Stimulated activated CD4-positive, alpha-beta T cell treated with anti-CD3 and anti-CD28 coated beads, Interleukin-12 subunit alpha, Interleukin-12 subunit beta, amount 100 ng/mL, for 48 hours (primary cell): ENCODE measurements at places on chromosomes 3 and 15.

- no peak for DNase-seq
Observed at GRCh38 chr3:197362081-197362480, 63.7 kb upstream of the DLG1 start.

DNA sequence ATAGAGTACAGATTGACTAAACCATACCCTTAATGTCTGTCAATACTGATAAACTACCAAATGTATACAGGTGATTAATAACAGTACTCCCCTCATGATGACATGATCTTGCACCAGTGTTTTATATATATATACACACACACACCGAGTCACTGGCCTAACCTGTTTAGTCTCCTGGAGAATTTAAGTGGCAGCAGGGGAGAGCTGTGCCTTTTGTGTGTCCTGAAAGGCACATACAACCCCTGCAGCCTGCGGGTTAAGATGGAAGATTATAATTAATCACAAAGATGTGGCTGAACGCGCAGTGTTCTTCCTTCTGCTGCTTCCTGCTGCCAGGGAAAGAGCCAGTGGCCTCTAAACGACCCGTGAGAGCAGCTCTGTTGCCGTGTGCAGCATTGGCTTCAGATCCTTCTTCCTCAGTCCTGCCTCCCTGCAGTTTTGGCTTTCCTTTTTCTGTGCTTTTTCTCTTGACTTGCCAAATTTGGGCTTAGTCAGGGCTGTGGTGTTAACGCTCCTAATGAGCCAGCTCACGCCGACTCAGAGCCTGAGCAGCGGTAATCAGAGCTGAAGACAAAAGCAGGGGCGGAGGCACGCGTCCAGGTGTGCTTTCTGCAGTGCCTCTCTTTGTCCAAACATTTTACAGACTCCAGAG, 42.5 kb upstream of the UBE3A start:
- DNase-seq: no peak

GRCh38 chr3:124685481-124685880, 44.8 kb upstream of the UMPS start:
- DNase-seq: no peak

DNA sequence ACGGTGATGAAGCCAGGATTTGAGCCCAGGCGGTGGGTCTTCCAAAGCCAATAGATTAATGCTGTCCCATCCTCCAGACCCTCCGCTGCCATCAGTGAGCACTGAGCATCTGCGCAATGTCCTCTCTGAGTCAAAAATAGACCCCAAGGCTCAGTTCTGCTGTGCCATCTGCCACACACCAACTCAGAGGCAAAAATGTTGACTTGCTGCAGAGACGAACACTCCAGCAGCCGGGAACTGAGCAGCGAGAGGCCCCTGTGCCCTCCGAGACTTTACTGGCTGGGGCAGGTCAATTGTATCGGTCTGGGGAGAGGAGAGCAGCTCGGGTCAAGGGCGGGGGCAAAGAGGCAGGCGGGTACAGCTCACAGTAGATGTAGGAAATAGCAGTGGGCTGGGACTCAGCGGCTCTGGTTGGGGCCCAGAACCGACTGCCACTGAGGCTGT, 41.5 kb upstream of the ATP2B2 start:
- no peak for DNase-seq

GRCh38 chr15:76951220-76951619, 19.7 kb downstream of the RCN2 start:
- DNase-seq: no peak

DNA sequence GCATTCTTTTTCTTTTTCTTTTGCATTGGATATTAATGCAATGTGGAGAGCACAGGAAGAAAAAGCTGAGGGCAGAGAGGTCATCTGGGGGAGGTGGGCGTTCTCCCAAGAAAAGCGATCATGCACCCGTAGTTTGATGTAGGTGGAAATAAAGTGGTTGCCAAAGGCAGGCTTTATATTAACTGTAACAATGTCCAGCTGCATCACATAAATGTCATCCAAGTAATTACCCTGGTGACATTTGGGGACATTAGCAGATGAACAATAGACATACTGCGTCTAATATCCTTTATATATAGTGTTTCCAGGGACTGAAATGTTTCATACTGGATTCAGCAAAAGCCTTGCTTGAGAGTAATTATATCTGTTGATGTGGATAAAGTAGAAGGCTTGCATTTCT, 135.5 kb downstream of the CNTN6 start:
- DNase-seq: no peak

DNA sequence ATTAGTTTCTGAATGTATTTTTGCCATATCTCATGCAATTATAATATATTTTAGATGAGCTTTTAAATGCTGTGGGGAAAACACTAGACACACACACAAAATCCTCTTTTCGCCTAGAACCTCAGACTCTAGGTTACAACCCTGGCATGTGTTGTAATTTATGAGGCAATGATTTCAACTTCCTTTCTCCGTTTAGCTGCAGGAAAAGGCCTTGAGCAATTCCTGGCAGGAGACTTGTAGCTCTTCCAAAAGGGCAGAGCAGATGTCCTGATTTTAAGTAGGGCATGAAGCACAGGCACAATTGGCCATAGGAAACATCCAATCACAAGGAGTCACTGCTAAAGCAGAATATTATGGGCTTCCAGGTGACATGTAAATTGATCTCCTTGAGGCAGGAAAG, 82.0 kb downstream of the GPR156 start:
- DNase-seq: no peak

DNA sequence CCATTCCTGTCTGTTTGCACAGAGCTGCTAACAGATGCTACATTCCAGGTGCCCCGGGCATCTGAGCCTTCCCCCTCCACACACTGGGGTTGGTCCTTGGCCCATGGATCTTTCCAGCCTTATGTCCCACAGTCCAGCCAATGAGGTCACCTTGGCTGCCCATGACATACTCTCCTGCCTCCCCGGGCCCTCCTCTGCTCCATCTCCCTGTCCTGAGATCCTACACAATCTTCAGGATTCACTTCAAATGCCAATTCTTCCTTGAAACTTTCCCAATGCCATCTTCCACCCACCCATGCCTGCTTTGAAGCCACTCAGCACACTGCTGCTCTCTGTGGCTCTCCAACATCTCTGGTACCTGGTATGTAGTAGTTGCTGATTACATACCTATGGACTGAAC, 4.3 kb downstream of the CHRNA3 start:
- no peak for DNase-seq

GRCh38 chr15:49860101-49860500, 239.3 kb downstream of the DTWD1 start:
- DNase-seq: no peak

DNA sequence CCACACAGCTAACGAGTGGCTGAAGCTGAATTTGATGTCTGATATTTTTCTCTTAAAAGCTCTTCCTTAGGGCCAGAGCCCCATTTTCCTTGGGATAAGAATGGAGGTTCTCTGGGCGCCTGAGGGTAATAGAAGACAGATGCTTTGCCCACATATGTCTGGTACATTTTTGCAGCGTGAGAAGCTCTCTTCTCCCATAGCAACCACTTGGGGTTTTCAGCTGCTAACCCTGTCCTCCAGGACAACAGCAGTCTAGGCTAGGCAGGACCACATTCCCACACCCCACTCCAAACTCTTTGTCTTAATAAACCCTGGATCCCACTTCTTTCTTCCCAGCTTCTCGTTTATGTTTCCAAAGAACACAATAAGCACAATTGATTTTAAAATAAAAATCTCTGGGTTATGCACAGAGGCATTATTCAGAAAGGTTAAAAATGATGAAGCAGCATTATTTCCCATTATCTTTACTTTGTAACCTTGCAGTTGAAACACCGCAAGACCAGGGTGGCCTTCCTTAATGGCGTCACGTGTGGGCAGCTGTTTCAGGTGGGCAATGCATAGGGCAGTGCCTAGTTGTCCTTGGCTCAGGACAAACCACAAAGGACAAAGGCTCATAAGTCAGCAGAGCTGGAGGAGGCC, 56.5 kb upstream of the NTRK3 start:
- no peak for DNase-seq

- no peak for DNase-seq
Observed at GRCh38 chr15:89704411-89704810, 13.8 kb downstream of the WDR93 start.

DNA sequence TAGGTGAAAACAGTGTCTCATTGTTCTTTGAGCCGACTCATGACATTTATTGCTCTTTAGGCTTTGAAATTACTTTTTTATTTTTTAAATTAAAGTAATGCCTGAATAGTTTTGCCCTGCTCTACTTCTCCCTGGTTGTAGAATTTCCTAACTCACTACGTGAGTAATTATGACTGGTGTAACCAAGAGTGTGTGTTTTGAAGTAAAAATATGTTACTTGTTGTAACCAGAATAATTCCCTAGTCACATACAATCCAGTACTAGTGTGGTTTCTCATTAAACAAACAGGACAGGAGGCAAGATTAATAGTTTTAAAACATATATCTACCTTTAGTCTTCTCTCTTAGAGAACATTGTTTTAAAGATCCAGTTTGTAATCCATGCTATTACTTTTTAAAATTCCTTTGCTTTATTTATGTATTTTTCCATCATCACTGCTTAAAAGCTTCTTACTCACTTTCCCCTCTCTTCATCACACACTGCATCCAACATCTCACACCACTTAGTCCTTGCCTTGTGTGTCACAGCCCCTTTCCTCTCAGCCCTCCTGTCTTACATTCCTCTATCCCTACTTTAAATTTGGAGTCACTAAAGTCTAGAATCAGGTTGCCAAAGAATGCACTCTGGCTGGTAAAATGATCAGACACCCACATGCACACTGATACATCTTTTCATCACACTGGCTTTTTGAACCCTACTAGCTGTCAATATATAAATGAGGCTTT, 219.7 kb downstream of the WNT5A start:
- DNase-seq: no peak

DNA sequence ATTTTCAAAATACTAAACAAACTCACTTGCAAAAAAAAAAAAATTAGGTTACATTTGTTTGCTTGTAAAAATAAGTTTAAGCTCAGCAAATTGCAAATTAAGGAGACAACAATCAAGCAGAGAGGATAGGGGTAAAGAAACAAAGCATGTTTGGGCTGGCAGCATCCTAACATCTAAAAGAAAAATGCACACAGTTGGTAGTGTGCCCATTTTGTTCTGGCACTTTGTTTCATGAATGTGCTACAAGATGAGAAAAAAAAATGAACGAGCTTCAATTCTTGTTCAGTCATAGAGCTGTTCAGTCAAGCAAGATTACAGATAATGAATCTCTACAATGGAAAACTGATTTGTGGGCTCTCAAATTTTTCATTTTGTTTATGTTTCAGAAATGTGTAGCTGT, 17.7 kb upstream of the ZBBX start:
- no peak for DNase-seq

DNA sequence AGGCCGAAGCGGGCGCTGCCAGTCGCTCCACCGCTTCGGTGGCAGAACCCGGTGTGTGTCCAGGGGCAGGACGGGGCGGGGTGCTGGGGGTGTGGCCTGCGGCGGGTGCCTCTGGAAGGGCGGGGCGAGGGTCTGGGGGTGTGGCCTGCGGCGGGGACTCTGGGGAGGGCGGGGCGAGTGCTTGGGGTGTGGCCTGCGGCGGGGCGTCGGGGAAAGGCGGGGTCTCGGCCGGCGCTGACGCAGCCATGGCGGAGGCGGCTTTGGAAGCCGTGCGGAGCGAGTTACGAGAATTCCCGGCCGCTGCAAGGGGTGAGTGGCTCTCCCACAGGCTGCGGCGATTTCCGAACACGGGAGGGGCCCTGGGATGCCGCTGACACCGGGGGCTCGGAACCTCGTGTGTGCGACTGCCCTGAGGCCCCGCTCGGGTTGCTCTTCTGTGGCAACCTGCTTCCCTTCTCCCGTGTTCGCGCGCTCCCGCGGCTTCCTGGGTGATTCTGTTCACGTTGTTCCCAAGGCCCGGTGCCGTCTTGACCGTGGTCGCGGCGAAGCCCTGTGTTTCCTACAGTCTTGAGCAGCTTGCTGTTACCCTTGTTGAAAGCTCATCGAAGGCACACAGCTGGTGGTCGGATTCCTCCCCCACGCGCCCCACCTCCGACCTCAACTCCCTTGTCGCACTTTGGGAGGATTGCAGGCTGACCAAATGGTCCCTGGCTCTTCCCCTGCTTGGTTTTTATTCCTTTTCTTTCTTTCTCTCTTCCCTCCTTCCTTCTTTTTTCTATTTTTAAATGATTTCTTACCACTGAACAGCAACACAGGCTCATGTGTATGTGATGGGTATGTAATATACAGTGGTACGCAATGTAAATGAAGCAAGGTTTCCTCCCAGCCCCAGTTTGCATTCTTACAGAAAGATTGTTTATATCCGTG, at the start of gene JMJD7:
Gene JMJD7, plus strand, starts transcription at position 213 of the 927 bp plus-strand sequence. Its CDS starts 33 bp downstream, at position 246.
- DNase-seq: peak; percentile 89

GRCh38 chr15:29516929-29517328, 247.3 kb upstream of the NSMCE3 start:
- DNase-seq: no peak

DNA sequence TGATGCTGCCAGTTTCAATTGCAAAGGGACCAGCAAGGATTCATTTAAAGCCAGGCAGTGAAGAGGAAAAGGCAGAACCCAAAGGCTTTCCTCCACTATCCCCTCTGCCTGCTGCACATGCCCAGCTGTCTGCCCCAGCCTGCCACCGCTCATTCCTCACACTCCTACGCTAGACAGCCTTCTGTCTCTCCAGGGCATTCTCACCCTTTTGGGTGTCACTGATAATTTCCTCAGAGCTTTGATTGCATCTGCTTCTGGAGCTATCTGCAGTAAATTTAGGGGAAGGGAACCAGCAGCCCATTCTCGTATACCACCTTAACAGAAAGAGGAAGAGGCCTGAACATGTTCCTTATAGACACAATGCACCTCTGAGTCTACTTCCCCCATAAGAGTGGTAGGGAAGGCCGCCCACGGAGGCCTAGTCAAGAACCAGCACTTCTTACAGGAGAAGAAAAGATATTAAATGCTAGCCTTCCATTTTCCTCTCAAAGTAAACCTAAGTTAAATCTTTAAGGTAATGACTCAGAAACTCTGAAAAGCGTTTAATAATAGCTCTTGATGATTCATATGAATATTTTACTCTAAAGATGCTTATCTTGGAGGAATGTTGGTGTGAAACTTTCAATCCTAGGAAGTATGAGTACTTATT, 20.9 kb downstream of the NUDT16 start:
- no peak for DNase-seq

DNA sequence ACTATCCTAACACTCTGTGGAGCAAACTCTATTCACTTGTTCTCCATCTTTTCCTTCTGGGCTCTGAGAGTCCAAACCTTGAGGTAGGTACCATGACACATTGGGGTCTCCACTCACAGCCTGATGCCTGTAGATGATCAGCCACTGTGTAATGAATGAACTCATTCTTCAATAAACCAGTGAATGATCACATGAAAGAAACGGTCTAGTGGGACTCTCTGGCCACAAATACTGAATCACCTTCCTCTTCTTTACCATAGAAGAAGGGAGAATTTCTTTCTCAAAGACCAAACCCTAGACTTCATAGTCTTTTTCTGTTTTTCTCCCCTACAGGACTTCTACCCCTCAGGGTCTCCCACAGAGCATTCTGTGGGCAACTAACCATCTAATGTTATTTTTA, 20.5 kb upstream of the ABHD2 start:
- DNase-seq: no peak

DNA sequence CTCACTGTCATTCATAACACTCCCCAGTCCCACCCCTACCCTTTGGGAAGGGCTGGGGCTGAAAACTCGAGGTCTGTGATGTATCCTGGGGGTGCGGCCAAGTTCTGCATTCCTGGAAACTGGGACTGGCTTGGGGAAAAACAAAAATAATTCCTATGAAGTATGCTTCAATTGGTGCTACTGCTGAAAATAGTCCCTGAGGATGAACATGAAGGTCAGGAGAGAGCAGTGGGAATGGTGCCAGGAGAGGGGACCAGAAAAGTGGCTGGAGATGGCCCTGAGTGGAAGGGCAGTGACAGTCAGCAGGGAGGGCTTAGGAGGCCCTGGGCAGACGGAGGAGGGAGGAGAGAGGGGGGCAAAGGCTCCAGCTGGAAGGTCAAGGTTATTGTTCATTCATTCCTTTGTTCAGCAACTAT, 4.8 kb upstream of the ISLR start:
- no peak for DNase-seq
